ENCODE measurements at places on chromosomes 1 and 21.

GRCh38 chr1:163544441-163544840 lies 222.7 kb downstream of the NUF2 start:
- no peak for DNase-seq

DNA sequence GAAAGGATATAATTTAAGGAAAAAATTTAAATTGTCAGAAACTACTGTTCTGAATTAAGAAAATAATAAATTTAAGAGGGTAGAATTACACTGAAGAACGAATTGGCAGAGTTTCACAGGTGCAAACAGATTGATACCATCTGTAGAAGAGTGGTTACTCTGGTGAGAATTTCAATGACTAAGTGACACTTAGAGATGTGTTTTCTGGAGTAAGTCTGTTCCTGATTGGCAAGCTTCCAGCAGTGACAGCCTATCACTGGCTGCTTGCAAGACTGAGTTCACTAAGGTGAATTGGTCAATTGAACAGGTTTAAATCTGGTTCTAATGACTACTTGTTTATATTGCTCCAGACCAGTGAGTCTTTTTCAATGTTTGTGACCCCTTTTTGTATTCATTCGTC lies 838.2 kb upstream of the RGS18 start:
- DNase-seq: no peak

DNA sequence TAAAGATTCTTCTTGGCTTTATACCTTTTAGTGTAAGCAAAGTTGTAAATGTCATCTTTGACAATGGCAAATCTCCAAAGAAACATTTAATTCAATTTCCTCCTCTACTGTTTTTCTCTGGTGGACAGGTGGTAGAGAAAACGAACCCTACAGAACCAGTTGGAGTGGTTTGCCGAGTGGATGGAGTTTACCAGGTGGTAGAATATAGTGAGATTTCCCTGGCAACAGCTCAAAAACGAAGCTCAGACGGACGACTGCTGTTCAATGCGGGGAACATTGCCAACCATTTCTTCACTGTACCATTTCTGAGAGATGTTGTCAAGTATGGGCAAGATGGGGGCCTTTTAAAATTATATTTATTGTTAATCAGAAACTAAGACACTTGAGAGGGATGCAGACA lies 25.8 kb downstream of the UAP1 start:
- DNase-seq: no peak

- peak; percentile 96 for DNase-seq
Observed at GRCh38 chr1:155135415-155136028, at the start of gene SLC50A1. Gene SLC50A1, plus strand, starts transcription at chr1:155135852. Its CDS starts 60 bp downstream, at chr1:155135912.

DNA sequence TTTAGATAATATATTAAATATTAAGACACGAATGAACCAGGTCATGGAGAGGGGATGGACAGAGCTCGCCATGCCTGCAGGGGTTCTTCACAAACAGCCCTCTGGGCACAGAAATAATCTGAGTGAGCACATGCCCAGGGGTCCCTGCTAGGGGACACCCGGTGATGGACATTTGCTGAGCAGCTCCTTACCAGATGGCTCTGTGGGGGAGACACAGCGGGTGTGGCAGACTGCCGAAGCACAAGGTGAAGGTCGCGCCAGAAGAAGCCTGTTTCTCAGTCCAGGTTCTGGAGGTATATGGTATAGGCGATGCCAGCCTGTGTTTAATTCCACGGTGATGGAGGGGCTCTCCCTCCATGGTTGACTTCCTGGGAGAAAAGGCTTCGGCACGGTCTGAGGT lies 9.6 kb downstream of the TRABD2B start:
- no peak for DNase-seq

DNA sequence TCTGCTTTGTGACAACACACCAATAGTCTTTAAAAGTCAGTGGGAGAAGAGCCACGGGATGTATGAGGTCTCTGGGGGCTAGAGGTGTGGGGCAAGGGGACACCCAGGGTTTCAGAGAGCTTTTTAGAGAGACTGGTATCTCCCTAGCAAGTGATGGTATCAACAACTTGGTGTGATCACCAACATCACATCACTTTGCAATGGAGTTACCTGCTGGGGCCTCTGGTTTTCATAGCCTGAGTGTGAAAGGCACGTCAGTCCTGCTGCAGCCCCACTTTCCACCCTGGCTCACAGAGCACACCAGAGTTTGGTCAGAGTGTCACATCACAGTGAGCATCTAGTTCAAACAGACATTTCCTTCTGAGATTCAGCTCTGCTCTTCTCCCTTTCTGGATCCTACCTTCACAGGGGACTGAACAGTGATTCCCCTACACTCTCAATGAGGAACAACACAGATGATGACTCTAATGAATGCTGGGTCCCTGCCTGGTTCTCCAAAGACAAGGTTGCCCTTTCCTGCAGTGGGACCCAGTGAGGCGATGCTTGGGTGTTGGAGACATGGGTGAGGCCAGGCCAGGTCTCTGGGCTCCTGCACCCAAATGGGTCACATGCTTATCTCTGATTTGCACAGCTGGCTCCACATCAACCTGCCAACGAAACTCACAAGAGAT lies 2.0 kb upstream of the MAN1C1 start:
- no peak for DNase-seq

GRCh38 chr1:180909462-180909976 lies 3.2 kb upstream of the KIAA1614 start:
- DNase-seq: no peak

GRCh38 chr1:58883888-58884482 lies 100.1 kb upstream of the JUN start:
- no peak for DNase-seq

DNA sequence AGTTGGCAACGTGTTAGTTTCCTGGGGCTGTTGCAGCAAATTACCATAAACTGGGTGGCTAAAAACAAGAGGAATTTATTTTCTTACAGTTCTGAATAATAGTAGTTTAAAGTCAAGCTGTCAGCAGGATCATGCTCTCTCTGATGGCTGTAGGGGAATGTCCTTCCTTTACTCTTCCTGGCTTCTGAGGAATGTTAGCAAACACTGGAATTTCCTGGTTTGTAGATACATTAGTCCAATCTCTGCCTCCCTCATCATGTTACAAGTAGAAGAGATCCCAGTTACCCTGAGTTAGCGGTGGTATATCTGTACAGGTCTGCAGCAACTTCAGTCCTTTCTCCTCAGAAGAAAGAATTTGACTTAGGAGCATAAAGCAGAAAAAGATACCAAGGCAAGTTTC lies 2249.1 kb downstream of the NCAM2 start:
- DNase-seq: no peak

DNA sequence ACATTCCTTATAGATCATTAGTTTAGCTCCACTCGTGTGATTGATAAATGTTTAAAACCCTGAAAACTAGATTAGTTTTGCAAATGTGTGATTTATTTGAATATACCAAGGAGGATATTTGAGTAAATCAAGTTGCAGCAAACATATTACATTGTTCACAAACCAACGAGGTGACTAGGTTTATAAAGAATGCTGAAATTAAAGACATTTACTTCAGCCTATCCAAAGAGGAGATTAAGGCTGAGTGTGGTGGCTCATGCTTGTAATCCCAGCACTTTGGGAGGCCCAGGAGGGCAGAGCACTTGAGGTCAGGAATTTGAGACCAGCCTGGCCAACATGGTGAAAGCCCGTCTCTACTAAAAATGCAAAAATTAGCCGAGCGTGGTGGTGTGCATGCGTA lies 34.1 kb downstream of the VTCN1 start:
- no peak for DNase-seq

- DNase-seq: no peak
Observed at GRCh38 chr1:117562581-117563491, 43.0 kb upstream of the TENT5C start.

- no peak for DNase-seq
Observed at GRCh38 chr1:55534565-55535121, 319.5 kb upstream of the USP24 start.

GRCh38 chr1:11764519-11764918 lies 2.5 kb downstream of the C1orf167 start:
- no peak for DNase-seq

DNA sequence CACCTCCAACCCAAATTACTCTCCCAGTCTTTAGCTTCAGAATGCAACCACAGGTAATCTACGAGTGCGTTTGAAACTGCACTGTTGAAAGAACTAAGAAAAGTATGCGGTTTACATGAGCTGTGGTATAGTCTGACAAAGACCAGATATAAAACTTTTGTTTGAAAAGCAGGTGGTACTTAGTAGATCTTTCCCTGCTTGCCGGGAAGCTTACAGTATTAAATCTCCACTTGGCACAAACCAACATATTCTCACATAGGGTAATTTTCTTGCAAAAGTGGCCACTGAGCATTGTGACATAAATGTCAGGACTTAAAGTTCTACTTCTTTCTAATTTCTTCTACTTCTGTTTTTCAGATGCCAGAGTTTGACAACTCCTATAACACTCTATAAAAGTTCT lies 8.4 kb downstream of the RGS2 start:
- no peak for DNase-seq

- no peak for DNase-seq
Observed at GRCh38 chr21:30189773-30190172, 23.2 kb upstream of the CLDN17 start.

DNA sequence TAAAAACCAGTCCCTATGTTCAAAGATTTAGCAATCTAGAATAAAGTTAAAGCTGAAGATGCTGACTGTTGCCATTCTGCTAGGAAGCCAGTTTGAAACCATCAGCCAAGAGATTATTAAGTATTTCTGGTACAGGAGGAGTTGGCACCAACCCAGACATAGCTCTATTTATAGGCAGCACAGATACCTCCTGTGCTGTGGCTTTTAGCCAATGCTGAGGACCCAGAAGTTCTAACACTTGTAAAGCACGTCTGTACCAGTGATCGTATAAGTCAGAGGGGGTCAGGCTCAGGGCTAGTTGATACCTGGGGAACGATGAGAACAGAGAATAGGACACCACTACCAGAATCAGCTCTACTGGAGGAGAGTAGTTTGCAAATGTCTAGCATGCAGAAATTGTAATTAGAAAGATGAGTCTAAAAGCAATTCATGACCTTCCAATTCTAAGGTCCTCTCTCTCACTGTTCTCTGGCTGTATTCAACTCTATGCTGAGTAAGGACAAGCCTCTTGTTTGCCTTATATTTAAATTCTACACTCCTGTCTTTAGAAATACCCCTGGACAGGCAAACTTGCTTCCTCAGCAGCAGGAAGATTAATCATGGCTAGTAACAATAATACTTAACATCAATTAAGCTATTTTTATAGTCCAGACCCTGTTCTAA lies 96.8 kb upstream of the PALMD start:
- DNase-seq: no peak

DNA sequence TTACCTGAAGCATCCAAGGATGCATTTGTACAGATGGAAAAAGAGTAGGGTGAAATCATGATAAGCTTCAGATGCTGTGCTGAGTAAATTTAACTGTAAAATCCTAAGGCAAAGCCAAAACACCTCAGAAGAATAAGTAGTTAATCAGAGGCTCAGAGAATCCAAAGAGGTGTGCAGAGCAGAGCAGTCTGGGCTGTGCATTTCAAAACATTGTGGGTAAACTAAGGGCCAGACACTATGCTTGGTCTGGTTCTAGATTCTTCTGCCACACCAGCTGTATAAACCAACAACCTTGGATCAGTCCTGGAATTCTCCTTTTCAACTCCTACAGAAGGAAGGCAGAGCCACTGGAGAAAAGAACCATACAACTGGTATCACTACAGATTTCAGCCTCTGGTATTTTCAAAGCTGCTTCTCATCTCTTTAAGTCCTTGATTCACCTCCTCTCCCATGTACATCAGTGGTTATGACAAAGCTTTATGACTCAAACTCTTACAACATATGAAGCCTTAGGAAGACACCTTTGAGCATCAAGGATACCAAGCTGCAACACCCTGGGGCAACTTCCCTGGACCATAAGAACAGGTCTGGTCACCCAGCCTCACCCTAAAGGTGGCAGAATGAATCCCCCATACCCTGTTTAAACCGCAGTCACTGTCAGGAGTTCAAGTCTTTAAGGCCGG lies 11.6 kb upstream of the HIPK1 start:
- DNase-seq: no peak

- no peak for DNase-seq
Observed at GRCh38 chr1:182340233-182341058, 51.1 kb downstream of the GLUL start.

GRCh38 chr1:85576642-85577418 lies 3.7 kb upstream of the CCN1 start:
- DNase-seq: peak; percentile 72

GRCh38 chr21:31744182-31744800 lies 12.4 kb upstream of the SCAF4 start:
- no peak for DNase-seq

GRCh38 chr1:40783001-40783905 lies at the start of gene KCNQ4:
Gene KCNQ4, plus strand, starts transcription at chr1:40783787. Its CDS starts 307 bp downstream, at chr1:40784094.
- DNase-seq: peak; percentile 41

DNA sequence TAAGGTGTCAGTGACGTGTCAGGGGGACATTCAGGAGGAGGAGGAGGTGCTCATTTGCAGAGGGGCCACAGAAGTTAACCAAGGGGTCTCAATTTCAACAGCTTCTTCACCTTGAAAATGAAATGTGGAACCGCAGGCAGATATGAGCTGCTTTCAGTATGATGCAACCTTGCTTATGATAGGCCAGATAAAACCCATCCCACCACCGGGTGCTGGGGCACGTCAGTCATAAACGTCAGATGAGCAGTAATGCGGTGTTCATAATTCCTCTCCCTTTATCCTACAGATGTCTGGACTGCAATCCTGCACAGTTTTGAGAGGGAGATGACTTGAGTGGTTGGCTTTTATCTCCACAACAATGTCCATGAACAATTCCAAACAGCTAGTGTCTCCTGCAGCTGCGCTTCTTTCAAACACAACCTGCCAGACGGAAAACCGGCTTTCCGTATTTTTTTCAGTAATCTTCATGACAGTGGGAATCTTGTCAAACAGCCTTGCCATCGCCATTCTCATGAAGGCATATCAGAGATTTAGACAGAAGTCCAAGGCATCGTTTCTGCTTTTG lies 1.7 kb downstream of the PTGFR start:
- no peak for DNase-seq

DNA sequence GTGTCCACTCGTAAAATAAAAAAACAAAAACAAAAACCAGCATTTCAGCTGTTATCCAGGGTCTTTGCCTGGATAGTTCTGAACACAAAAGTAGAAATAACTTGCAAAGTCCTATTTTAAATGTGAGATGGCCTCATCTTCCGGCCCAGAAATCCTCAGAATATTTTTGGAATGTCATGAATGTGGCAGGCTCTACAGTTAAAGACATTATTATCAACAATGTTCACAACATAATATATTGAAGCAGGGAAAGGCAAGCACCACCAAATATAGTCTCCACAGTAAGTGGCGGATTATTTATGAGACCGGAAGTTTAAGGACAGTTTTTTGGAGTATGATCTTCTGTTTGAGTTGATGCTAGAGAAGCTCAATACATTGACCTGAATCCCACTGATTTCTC lies 1.2 kb upstream of the C1orf198 start:
- no peak for DNase-seq

GRCh38 chr1:19390901-19391595 lies 78.9 kb downstream of the SLC66A1 start:
- peak; percentile 71 for DNase-seq

- DNase-seq: no peak
Observed at GRCh38 chr1:153919876-153920852, 2.6 kb downstream of the GATAD2B start.

DNA sequence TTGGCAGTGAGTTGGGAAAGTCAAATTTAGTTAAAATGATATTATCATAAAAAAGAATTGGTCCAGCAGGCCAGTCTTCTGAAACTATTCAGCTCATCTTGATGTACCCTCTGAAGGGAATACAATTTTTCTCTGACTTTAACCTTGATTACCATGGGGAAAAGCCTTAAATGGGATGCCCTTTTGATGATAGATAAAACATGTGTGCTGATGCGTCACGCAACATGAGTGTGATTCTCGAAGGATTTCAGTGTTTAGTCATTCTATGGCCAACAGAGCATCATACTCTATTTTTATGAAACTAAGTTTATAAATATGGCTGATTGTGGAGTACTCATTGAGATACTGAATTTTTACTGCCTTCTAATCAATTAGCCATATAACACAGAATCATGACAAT lies 171.5 kb downstream of the ZNF281 start:
- DNase-seq: no peak

Data from activated CD4-positive, alpha-beta T cell treated with anti-CD3 and anti-CD28 coated beads for 48 hours (primary cell).